ENCODE measurements at places on chromosomes 4 and X. TPM values are rescaled to one million over a fixed set of nuclear protein-coding genes. Genes with fewer than 3 reads are reported as not detected.

DNA sequence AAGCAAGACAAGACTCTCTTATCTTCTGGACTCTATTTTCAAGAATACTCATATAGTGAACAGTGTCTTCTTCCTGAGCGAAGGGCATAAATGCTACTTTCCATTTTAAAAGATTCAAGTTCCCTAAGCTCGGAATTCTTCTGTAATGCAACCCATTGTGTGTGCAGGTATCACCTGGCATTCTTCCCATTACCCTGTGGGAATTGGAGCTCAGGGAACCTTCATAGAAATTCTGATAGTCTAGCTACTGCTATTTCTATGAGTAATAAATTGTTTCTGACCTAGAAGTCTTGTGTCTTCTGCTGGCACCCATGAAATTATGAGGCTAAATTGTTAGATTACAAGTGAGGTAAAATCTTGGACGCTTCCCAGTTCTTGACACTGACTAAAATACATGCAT lies 324.1 kb upstream of the DIPK2B start:
- no peak for ATAC-seq

DNA sequence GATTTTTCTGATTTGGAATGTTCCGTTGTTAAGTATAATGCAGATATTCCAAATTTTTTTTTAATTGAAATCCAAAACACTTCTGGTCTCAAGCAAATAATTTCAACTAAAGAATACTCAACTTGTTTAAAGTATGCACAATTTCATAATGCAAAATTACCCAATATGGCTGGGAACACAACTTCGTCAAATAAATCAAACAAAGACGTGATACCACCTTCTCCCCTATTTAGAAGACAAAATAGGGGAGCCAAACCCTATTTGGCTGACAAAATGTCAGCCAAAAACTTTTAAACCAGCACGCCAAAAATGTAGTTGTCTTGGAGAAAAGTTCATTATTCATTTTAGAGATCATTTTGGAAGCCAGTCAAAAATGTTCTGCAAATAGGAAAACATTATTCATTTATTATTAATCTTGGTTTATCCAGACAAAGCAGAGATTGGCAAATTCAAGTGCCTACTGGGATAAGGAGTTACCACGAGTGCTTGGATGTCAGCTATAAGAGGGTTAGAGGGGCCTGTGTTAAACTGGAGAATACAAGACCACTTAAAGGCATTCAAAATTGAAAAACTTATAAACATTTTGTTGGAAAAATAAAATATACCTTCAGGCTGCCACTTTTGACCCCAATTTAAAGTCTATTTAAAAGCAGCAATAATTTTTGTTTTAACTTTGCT lies 3.3 kb upstream of the TKTL2 start:
- ATAC-seq: no peak

DNA sequence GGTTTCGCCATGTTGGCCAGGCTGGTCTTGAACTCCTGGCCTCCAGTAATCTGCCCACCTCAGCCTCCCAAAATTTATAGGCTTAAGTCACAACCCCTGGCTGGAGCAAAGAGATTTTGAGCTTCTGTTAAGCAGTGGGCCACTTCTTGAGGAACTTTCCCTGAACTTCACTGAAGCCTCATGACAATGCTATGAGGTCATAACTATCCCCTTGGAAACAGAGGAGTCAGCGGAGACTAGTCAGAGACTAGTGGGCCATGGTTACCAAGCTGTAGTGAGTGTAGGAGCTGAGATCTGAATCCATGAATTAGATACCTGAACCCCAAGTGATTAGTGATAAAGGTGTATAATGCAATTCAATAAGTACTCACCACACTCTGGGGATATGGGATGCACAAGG lies 145.1 kb upstream of the MSX1 start:
- no peak for ATAC-seq

EDNRA gene
- not detected for total RNA-seq

Measured in activated T-helper 17 cell treated with anti-CD3 and anti-CD28 coated beads, Interleukin-2, amount 50 U/mL, for 72 hours (primary cell).